Thyroid gland (tissue), 4 donors: ENCODE measurements at places on chromosomes 11 and 22. TPM values are rescaled to one million over a fixed set of nuclear protein-coding genes. Genes with fewer than 3 reads are reported as not detected.

Gene FCHSD2
- 16.1 TPM for total RNA-seq

Gene TTC9C
- 22.0 TPM for total RNA-seq

Gene PICK1
- 81.4 TPM for total RNA-seq

Gene MRGPRF
- total RNA-seq = 7.2 TPM

Gene PNPLA5
- not detected for total RNA-seq

Gene KCNK7
- not detected for total RNA-seq

Gene PVALB
- not detected for total RNA-seq

Gene DEFB108B
- total RNA-seq = not detected

Gene APOBEC3A
- total RNA-seq = 0.67 TPM

Gene CRYAB
- total RNA-seq = 223 TPM

Gene MRPL16
- 19.4 TPM for total RNA-seq

Gene TCF20
- total RNA-seq = 59.6 TPM

Gene MSANTD4
- 21.5 TPM for total RNA-seq

Gene CCDC82
- total RNA-seq = 24.8 TPM

Gene PRDM10
- 9.3 TPM for total RNA-seq

Gene FDXACB1
- total RNA-seq = 2.7 TPM

Gene RIBC2
- 0.45 TPM for total RNA-seq

Gene SLC22A6
- total RNA-seq = not detected

Gene PAX6
- total RNA-seq = not detected

Gene JOSD1
- total RNA-seq = 61.9 TPM

Gene RGL4
- total RNA-seq = 0.25 TPM
